ENCODE measurements at places on chromosomes 2 and 18.

DNA sequence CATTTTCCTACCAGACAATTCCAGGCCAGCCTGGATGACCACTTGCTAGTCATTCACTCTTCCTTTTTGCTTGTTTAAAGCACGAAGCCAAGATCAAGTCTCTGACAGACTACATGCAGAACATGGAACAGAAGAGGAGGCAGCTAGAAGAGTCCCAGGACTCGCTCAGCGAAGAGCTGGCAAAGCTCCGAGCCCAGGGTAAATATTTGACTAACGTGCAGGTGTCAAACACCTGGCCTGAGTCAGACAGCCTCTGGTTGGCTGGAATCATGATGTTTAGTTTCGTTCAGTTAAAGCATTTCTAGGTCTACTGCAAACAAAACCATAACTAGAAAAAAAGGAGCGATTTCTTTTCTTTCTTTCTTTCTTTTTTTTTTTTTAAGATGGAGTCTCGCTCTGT lies 44.2 kb upstream of the LYPD6B start:
- no peak for DNase-seq

GRCh38 chr18:13831864-13832508 lies 8.0 kb downstream of the MC5R start:
- DNase-seq, result no peak

DNA sequence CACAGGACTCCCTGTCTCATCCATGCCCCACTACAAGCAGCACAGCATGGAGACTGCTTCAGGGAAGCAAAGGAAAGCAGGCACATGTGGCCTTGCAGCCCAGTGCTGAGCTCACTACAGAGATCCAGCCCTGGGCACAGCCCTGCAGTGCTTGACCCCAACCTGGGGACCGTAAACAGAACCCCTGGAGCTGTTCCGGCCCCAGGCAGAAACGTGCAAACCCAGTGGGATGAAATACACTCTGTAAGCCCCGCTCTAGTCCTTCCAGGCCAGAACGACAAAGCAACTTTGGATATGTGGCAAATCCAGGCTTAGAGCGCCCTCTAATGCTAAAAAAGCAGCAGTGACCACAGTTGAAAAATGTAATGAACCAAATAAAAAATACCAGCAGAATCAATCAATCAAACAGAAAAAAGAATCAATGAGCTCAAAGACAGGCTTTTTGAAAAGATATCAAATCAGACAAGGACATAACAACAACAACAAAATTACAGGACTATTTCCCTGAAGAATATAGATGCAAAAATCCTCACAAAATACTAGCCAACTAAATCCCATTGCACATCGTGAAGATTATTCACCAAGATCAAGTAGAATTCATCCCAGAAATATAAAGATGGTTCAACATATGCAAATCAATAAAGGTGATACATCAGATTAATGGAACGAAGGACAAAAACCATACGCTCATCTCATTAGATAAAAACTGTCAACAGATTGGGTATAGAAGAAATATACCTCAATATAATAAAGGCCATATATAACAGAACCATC lies 45.6 kb downstream of the ZNF519 start:
- DNase-seq, result no peak

GRCh38 chr2:242030858-242031257 lies 161.3 kb downstream of the RTP5 start:
- no peak for DNase-seq

DNA sequence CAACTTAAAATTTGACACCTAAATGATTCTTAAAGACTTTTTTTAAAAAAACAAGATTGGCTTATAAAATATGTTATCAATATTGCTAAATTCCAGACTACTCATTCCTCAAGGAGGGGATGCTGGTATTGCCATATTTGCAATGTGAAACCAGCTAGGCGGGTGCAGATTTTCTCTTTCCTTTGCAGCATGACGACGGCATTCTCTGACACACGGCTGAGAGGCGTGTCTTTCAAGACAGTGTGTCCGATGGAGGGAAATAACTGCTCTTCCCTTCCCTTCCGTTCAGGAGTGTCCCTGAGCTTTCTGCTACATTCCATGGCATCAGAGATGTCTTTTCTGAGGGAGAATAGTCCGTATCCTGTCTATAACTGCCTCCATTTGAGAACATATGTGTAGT lies 38.2 kb upstream of the CNGA3 start:
- DNase-seq, result no peak

- DNase-seq, result no peak
Observed at GRCh38 chr18:23826850-23827620, 137.8 kb downstream of the LAMA3 start.

GRCh38 chr2:9532421-9532820 lies 23.2 kb downstream of the ADAM17 start:
- no peak for DNase-seq

- no peak for DNase-seq
Observed at GRCh38 chr18:46570134-46570533, 86.9 kb downstream of the LOXHD1 start.

DNA sequence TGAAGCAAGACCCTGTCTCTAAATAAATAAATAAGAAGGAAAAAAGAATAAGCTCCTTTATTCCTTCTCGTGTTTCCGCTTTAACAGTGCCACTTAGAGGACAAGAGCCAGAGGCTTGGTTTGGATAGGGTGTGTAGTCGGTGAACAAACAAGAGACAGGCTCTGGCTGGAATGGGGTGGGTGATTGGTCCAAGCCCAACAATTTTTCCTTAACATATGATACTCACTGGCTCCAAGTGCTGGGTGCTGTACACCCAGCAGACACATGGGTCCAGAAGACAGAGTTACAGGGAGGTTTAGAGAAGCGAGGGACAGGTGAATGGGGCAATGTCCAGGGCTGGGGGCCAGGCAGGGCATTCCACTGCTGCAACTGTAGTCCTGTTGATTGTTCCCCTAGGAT lies 77.8 kb downstream of the NCAPH start:
- DNase-seq, result no peak

DNA sequence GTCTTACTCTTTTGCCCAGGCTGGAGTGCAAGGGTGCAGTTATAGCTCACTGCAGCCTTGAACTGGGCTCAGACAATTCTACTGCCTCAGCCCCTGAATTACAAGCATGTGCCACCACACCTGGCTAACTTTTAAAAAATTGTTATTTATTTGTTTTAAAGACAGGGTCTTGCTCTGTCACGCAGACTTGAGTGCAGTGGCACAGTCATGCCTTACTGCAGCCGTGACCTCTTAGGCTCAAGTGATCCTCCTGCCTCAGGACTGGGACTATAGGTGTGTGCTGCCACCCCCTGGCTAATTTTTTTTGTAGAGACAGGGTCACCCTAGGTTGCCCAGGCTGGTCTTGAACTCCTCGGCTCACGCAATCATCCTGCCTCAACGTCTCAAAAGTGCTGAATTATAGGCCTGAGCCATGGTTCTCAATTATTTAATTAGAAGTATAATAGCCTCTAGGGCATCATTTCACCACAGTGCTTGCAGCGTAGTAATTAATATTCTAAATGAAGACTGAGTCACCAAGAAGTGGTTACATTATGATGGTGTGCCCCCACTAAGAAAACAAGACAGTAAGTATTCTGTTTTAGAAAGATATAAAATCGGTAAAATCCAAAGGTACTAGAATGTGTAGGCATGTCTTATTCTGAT lies 69.6 kb downstream of the EML4 start:
- DNase-seq, result no peak

GRCh38 chr2:174595891-174596397 lies 1.7 kb downstream of the WIPF1 start:
- no peak for DNase-seq

GRCh38 chr2:235857598-235857997 lies 310.6 kb downstream of the GBX2 start:
- no peak for DNase-seq

GRCh38 chr2:161161074-161161706 lies 962 bp downstream of the TANK start:
- DNase-seq, result no peak

- DNase-seq, result no peak
Observed at GRCh38 chr2:119678021-119678656, 862 bp upstream of the TMEM177 start.

GRCh38 chr2:198498516-198498915 lies 694.1 kb downstream of the PLCL1 start:
- DNase-seq, result no peak

DNA sequence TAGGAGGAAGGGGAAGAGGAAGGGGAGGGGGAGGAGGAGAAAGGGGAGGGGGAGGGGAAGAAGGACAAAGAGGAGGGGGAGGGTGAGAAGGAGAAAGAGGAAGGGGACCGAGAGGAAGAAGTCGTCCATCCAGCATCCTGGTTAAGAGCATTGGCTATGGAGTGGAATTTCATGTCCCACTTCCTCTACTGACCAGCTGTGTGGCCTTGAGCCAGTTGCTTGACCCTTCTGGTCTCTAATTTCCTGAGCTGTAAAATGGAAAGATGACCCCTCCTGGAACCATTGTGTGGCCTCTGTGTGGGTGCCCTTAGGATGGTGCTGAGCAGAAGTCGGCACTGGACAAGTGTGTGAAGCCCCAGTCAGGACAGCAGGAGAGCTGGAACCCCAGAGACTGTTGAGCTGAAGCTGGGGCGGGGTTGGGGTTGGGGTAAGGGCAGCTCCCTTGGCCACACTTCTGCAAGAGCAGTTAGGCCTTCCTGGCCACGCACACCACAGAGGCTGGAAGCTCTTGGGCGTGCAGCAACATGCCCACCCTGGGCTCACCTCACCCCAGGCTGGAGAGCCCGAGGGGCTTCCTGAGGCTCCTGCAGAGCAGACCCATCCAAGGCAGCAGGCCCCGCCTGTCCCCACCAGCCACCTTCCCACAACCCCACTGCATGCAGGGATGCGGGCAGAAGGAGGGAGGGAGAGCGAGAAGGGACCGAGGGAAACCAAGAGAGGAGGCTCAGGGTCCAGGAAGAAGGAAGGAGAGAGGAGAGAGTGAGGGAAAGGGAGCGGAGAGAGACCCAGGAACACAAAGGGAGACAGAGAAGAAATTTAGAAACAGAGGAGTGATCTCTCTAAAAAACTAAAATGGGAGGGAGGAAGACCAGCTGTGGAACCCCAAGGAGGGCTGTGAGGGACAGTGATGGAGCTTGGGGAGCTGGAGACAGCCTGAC lies 16.2 kb downstream of the ADRA2B start:
- DNase-seq, result no peak

- no peak for DNase-seq
Observed at GRCh38 chr18:31578126-31578525, 13.6 kb upstream of the TTR start.

GRCh38 chr2:36427790-36428243 lies 72.2 kb downstream of the CRIM1 start:
- no peak for DNase-seq

GRCh38 chr18:78407466-78407844 lies 572.2 kb upstream of the SALL3 start:
- no peak for DNase-seq

- no peak for DNase-seq
Observed at GRCh38 chr18:8139127-8139527, 470.1 kb upstream of the RAB12 start.

GRCh38 chr2:121519732-121520640 lies 10.7 kb upstream of the RNU4ATAC start:
- no peak for DNase-seq

GRCh38 chr2:86065512-86065911 lies 40.2 kb downstream of the POLR1A start:
- no peak for DNase-seq

- DNase-seq, result no peak
Observed at GRCh38 chr2:207037896-207038295, 98.6 kb downstream of the CPO start.

- no peak for DNase-seq
Observed at GRCh38 chr2:54871457-54872107, 148.1 kb downstream of the EML6 start.

DNA sequence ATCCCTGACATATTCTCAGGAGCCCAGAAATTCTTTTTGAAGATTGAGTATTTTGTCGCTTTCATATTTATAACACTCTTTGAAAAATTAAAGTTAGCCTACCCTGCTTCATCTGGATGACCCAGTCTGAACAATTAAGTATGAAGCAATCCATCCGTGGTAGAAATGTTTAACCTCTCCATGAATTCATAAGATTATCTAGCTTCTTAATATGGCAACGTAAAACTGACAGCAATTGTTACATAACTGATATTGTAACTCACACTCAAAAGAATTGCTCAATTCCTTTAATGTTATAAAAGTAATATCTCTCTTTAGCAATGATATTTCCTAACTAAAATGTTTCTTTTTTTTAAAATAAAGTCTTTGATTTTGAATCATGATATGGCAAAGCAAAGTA lies 7.2 kb upstream of the ABCA12 start:
- no peak for DNase-seq

- no peak for DNase-seq
Observed at GRCh38 chr18:79795446-79795845, 2.3 kb upstream of the KCNG2 start.

DNA sequence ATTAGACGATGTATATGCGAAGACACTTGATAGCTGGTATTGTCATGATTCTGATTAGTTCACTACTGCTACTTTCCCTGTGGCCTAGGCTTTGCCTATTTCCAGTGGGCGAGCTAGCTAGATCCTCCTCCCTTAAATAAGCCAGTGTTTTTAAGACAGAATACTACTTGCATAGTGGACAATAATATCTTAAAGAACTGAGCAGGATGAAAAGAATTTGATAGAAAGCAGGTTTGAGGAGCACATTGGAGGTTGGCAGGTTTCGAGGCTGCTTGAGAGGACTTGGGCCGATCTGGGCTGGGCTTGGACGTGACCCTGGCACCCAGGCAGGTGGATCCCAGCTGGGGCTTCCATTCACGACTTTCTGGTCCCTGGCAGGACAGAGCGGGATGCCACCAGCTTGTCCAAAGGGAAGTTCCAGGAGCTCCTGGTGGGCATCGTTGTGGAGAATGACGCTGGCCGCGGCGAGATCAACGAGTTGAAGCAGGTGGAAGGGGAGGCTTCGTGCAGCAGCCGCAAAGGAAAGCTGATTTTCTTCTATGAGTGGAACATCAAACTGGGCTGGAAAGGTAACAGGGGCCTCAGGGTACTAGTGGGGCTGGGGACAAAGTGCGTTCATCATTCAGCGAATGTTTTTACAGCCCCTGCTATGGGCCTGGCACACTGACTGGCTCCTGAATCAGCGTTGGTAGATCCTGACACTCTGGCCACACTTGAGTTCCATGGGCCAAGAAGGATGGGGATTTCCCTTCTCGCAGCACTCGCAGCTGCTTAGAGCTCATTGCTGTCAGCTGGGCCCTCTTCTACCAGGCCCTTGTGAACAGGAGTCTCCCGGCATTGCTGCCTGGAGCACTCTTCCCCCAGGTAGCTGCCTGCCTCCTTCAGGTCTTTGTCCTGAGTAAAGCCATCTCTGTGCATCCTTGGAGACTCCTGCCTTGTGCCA lies 16.9 kb downstream of the C2orf74 start:
- DNase-seq, result no peak

DNA sequence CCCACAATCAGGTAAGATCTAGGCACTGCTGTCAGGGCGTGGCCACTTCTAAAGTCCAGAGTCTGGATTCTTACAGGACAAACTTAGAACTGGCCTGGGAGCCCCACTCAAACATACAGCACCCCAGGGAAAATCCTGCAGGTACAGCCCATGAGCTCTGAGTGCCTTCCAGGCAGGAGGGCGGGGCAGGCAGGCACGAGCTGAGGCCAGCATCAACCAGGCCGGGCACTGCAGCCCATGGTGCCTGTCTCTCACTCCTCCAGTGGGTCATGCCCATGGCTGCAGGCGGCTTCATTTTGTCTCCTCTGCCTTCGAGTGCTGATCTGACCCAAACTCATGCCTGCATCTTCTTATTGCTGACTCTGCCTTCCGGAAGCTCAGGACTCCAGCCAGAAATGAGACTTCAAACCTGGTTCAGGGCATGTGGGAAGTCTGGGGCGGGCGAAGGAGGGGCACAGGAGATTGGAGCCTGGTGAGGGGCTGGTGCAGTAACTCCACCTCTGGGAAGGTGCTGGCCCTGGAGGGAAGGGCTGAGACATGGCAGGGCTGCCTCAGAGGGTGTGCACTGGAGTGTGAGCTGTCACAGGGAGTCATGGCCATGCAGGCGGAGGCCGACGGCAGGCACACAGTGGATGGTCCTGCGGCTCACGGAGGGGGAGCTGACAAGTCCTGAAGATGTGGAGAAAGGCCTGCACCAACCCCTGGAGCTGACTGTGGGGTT lies 40.5 kb downstream of the HS6ST1 start:
- no peak for DNase-seq
